ENCODE measurements at places on chromosomes 2 and 18. TPM values are rescaled to one million over a fixed set of nuclear protein-coding genes. Genes with fewer than 3 reads are reported as not detected.

- no peak for DNase-seq
Measured at GRCh38 chr2:116733699-116734098, 1080.8 kb upstream of the DDX18 start.

DNA sequence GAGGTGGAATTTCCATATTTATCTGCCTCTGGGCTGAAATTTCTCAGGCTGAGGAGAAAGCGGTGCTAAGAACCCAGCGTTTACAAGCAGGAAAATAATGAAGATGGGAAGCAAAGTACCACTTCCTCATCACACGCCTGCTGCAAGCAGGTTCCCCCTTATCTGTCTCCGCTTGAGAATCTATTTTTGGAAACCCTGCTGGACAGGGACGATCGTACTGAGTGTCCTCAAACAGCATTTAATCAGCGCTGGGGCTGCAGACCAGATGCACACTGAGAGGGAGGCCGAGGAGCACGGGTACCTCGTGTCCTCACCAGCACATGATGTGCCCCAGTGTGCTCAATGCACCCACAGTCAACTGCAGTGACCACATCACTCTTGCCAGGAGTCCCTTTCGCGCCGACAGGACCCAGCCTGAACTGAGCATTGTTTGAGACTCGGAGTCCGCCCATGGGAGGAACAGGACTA, 160.4 kb downstream of the HDAC4 start:
- DNase-seq = no peak

DNA sequence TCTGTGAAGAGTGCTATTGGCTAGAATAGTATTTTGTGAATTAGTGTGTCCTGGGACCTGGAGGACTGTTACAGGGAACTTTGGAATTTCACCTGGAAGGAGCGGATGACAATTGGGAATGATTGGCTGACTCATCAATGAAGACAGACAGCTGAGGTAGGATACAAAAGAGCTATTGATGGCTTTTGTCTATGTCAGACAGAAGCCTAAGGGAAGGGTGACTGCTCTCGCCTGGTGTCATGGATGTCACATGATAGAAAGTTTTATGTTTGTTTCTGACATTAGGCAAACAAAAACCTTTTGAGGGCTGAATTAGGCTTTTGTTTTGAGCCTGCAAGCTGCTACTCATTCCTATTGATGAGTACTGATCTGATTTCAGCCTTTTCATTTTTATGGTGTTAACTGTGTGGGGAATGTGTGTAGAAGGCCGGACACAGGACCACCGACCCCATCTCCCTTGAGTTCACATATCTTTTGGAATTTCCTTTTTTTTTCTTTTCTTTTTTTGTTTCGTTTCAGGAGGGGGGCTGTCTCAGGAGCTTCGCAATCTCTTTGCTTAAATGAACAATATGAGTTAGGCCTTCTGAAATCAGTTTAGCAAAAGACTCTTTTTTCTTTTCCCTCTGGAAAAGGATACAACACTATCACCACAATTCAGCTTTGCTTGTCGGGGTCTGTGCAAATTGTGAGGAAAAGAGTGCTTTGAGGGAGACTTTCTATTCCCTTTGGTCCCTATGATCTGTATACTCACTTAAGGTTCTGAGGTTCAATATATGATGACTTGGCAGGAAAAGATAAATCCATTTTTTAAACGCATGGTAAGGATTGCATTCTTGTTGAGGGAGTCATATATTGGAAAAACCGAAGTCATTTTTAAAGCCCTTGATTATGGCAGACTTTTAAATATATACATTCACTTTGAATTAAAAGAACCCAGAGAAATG, 207.9 kb upstream of the FIGN start:
- DNase-seq = no peak

GRCh38 chr2:55620123-55620779, 2.8 kb upstream of the PPP4R3B start:
- DNase-seq = peak; percentile 14

GRCh38 chr2:5713101-5713500, 20.9 kb downstream of the SOX11 start:
- no peak for DNase-seq

GRCh38 chr18:57583297-57583835, 3.1 kb downstream of the FECH start:
- no peak for DNase-seq

DNA sequence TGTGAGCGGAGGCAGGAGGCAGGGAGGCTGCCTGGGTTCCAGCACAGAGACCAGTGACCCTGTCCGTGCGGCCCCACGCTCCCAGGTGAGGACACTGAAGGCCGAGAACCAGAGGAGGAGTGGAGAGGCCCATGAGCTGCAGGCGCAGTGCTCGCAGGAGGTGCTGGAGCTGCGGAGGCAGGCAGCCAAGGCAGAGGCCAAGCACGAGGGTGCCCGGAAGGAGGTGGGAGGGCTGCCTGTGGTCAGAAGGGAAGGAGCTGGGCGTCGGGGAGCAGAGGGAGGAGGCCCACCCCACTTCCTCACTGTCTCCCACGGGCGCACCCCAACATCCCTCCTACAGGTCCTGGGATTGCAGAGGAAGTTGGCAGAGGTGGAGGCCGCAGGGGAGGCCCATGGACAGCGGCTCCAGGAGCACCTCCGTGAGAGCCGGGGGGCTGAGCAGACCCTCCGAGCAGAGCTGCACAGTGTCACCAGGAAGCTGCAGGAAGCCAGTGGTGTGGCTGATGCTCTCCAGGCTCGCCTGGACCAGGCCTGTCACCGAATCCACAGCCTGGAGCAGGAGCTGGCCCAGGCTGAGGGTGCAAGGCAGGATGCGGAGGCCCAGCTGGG, 33.0 kb upstream of the SNED1 start:
- no peak for DNase-seq

- no peak for DNase-seq
Measured at GRCh38 chr2:166882851-166883250, 5.4 kb upstream of the XIRP2 start.

GRCh38 chr18:23230686-23231085, 95.4 kb downstream of the CABLES1 start:
- DNase-seq = no peak

DNA sequence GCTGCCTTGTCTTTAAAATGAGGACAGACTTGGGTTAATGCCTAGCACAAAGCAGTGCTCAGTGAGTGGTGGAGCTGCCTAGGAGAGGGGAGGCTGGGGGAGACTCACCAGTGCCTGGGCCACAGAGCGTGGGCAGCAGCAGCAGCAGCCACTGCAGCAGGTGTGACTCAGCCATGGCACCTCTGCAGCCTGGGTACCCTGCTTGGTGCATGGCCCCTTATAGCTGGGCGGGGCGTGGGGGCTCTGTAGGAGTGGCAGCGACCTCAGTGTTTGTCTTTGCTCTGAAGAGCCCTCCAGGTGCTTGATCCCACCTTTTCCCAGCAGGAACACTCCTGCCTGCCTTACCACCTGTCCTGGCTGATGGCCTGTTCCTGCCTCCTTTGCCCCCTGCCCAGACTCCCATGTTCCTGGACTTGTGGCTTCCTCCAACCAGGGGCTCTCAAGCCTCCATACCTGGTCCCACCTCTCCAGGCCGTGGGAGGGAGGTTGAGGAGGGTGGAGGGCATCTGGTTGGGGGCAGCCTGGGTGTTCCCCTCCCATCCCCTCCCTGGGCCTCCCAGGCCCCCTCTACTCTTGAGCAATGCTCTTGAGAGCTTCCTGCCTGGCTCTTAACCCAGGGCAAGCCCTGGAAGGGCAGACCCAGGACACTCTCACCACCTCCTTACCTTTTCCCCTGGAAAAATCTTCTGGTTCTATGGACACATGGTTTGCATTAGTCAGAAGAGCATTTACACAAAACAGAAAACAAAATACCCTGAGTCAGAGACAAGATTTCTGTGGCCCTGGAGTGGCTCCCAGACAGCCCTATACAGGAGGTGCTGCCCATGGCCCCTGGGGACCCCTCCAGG, at the start of gene SFTPB:
Gene SFTPB, minus strand, starts transcription at position 191 of the 848 bp plus-strand sequence. Its CDS starts 16 bp downstream, at position 175.
- peak; percentile 44 for DNase-seq

- peak; percentile 71 for DNase-seq
Measured at GRCh38 chr2:226791056-226791486, 8.5 kb downstream of the IRS1 start.

DNA sequence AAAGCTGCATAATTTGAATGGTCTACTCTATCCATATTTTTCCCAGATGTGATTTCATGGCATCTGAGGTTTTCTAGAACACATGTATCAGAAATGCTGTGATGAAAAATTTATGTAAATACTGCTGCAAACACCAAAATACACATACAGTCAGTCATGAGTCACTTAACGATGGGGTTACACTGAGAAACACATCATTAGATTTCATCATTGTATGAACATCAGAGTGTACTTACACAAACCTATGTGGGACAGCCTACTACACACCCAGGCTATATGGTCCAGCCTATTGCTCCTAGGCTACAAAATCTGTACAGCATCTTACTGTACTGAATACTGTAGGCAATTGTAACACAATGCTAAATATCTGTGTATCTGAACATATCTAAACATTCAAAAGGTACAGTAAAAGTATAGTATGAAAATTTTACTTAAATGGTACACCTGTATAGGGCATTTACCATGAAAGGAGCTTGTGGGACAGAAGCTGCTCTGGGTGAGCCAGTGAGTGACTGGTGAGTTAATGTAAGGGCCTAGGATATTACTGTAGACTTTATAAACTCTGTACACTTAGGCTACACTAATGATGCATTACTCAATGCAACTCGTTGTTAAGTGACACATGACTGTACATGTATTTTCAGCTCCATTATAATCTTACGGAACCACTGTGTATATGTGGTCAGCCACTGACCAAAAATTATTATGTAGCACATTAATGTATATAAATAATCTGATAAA, 33.5 kb downstream of the PNO1 start:
- peak; percentile 96 for DNase-seq

DNA sequence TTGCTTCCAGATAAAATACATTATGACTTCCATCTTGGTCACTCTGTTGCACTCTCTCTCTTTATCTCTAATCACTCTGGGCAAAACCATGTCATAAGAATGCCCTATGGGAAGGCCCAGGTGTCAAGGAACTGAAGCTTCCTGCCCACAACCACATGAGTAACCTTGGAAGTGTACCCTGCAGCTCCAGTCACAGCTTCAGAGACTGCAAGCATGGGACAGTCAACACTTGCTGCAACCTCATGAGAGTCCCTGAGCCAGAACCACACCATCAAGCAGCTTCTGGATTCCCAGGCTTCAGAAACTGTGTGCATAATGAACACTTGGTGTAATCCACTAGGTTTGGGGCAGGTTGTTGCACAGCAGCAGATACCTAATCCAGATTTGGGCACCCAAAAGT, 121.1 kb upstream of the BCL2L11 start:
- DNase-seq = no peak

DNA sequence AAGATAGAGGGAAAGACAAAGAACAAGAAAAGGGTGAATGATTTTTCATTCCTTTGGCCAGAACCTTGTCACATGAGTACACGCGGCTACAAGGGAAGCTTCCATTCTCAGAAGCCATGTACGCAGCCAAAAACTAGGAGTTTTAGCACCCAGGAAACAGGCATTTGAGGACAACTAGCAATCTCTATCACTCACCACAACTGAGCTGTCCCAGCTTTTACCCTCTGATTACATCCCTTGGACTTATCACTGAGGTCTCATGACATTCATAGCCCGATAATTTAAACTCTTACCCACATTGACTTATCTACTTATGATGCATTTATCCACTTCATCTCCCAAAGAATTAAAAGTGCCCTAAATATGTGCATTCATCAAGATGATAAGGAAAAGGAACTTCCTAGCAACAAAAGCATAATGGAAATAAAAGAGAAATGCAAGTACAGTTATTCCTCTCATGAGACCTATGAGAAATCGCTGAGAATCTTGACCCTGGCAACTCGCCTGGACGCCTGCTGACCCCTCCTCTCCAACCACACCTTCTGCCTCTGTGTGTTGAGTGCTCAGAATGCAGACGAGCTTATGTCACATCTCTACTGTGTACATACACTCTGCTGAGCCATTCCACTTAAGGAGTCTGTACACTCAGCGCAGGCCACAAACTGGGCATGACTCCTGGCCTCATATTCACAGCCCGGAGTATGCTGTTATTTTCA, 28.7 kb upstream of the MFSD6 start:
- DNase-seq = peak; percentile 57

DNA sequence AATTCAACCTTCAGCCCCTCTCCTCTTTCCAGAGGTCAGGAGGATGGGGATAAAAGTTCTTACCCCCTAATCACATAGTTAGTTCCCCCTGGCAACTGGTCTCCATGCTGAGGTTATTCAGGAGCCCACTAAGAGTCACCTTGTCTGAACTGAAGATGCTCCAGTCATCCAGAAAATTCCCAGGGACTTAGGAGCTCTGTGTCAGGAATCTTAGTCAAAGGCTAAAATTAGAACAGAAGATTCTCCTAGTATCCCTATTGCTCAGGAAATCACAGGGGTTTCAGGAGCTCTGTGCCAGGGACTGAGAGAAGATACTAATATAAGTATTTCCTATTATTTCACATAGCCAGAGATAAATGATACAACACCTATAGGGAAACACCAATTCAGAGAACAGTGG, 37.3 kb upstream of the LONRF2 start:
- DNase-seq = peak; percentile 20

DNA sequence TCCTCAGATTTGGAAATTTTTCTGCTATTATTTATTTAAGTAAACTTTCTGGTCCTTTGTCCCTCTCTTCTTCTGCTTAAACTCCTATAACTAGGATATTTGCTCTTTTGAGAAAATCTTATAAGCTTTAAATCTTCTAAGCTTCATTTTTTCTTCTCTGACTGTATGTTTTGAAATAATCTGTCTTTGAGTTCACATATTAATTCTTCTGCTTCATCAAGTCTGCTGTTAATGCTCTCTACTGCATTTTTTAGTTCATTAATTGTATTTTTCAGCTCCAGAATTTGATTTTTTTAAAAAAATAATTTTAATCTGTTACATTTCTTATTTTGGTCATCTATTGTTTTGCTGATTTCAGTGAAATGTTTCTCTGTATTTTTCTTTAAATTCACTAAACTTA, 28.9 kb downstream of the ICA1L start:
- DNase-seq = no peak

DNA sequence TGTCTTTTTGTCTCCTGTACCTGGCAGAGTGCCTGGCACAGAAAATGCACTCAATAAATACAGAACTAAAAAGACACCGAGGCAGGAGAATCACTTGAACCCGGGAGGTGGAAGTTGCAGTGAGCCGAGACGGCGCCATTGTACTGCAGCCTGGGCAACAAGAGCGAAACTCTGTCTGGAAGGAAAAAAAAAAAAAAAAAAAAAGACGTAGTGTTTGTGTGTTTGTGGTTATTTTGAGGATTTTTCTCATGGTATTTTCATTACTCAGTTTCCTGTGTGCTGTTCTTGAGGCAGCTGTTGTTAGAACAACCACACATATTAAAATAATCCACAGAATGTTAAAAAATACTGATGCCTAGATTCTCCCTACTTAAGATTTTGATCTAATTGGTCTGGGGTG, 519.2 kb upstream of the SPHKAP start:
- peak; percentile 51 for DNase-seq

GRCh38 chr2:225598897-225599296, 199.4 kb downstream of the NYAP2 start:
- DNase-seq = no peak

- DNase-seq = no peak
Measured at GRCh38 chr2:25233916-25234605, 65.7 kb upstream of the POMC start.

GRCh38 chr18:48292782-48293424, 116.3 kb downstream of the ZBTB7C start:
- DNase-seq = no peak

- DNase-seq = no peak
Measured at GRCh38 chr2:202693503-202693902, 58.7 kb downstream of the FAM117B start.

Gene GLI2
- total RNA-seq = 4.7 TPM

Gene PLA2R1
- total RNA-seq = 0.28 TPM

Gene IKZF2
- 19.4 TPM for total RNA-seq

Gene HOXD9
- total RNA-seq = not detected

Gene ALK
- not detected for total RNA-seq

Gene ARHGEF33
- total RNA-seq = 0.18 TPM

Gene DPYSL5
- not detected for total RNA-seq

Gene FTCDNL1
- 0.18 TPM for total RNA-seq

Gene MPHOSPH10
- total RNA-seq = 15.6 TPM

Gene C1D
- 13.6 TPM for total RNA-seq

All from IMR-90 (cell line).